HL-60 (cell line): ENCODE measurements at places on chromosomes 5 and 9.

GRCh38 chr9:132183134-132183533, 21.3 kb downstream of the NTNG2 start:
- no peak for DNase-seq

DNA sequence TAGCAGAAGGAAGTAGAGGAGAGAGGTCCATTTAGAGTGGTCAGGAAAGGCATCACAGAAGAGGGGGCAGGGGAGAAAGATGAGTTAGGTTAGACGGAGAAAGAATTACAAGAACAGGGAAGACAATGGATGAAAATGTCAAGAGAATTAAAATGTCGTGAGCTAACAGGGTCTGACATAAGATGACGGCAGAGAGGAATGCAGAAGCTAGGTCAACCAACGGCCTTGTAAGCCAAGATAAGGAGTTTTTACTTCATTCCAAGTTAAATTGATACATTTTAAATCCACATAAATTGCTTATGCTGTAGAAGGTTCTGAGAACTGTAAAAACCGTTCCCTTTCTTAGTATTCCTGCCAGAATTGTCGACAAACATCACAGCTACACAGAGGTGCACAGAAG, 896.9 kb upstream of the DMAC1 start:
- no peak for DNase-seq

DNA sequence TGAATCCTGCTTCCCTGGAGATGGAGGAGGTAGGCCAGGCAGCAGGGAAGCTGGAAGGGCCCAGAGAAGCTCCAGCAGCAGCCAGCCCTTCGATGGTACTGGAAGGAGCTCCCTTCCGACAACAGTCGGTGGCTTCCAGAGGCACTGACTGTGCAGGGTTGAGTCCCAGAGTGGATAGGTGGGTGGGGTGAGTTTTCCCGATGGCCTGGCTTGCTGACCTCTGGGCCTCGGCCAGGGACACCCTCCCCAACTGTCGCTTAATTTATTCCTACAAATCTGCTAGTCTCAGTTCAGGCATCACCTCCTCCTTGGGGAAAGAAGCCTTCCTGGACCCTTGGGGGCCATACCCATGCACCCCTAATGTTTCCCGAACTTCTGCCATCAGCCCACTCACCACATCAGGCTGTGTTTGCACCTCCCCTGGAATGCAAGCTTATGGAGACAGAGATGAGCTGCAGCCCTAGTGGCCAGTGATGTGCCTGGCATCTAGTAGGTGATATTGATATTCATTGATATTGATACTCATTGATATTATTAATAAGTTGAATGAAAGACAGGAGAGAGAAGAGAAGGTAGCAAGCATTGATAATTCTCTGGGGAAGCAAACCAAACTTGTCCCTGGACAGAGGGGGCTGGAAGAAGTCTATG, 104.6 kb upstream of the BOD1 start:
- DNase-seq, result no peak

DNA sequence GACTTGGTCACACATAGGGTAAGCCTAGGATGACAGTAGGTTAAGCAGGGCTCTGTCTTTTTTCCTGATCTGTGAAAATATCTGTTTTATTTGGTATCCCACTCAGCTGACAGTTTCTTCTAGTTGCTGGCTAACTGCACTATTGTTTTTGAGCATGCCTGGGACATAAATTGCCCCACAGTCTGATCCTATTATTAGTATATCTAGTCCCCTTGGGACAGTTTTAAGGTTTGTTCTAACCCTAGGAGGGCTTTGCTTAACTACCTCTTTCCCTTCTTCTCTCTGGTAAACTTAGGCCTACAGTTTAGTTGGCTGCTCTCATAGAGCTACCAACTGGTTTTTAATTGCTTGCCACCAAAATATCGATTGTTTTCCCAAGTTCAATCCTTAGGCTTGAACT, 446.6 kb downstream of the ARHGEF28 start:
- no peak for DNase-seq

DNA sequence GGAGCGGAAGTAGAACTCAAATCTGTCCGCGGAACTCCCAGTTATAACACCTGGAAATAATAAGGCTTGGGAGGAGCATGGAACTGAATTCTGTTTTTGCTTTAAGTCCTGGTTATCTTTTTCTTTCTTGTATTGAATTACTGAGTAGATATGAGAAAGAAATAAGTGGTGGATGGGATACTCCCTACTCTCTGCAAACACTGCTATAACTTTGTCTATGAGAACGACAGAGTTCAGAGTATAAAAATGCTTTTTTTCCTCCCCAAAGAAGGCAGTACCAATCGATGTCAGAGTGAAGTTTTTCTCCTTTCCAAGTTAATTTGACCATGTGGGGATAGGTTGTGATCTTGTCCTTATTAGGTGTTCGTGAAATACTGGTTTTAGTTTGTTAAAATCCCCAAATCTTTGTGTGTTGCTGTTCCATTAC, 1.2 kb downstream of the RIC1 start:
- no peak for DNase-seq

DNA sequence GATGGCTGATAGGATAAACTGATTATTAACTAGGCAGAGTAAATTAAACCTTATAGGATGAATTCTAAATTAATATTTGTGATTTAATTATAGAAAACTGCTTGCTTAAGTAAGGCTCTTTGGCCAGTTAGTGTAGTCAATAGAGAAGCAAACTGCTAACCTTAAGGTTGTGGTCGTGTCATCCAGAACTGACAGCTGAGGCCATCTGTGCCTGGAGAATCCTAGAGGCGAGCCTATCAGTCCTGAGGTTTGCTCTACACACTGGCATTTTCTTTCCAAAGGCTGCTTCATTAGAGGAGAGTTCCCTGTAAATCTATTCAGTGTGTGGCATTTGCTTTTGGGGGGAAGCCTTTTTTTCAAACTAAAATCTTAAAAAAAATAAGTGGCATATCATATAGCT, 169.2 kb downstream of the MEF2C start:
- no peak for DNase-seq

DNA sequence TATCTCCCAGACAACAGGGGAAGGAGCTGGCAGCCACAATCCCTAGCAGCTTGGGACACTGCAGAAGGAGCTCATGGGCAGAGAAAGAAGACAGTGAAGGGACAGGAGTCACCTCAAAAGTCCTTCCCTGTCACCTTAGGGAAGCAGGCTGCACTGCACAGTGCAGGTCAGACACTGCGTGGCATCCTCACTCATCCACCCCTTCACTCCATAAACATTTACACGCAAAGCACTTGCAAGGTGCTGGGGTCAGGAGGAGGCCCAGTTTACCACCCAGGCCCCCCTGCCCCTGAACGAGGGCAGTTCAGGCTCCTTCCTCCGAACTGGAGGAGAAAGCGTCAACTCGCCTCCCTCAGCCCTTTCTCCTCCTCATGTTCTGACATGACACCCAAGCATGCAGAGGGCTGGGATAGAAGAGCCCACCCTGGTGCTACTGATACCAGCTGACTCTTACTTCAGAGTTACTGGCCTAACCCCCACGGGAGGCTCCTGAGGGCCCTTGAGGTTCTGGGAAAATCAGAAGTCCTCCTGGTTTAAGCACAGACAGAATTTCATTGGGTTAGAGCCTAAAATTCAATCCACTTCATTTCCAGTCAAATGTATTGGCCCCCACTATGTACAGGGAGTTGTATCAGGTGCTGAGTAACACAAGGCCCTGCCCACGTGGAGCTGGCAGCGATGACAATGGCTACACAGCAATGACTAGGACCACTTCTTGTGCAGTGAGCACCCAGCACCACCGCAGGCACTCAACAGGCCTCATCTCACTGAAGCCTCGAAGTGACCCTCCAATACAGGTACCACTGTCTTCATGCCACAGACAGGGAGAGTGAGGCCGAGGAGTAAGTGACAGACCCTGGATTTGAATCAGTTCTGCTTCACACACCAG, 70.4 kb downstream of the RAPGEF1 start:
- no peak for DNase-seq

- no peak for DNase-seq
Observed at GRCh38 chr5:154447089-154447725, 1.4 kb downstream of the SAP30L start.

DNA sequence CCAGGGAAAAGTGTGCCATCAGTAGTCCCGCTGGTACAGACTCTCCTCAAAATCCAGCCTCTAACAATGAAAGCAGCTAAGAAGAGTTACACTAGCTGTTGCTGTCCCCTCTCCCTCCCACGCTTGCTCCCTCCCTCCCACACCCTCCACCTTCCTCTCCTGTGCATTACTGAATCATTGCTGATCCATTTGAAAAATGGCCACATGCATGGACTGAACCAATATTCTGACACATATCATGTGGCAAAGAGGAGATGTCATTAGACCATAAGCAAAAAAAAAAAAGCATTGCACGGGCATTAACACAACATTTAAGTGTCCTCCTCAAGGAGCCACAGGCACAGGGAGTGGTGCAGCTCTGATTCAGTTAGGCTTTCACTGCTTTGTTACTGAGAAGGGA, 37.9 kb downstream of the LHFPL2 start:
- DNase-seq, result no peak
